Amniotic epithelial cell (primary cell): ENCODE measurements at places on chromosomes 6 and 20.

- DNase-seq, result no peak
These were observed 7.7 kb downstream of the TTBK1 start for GRCh38 chr6:43250992-43251373.

GRCh38 chr6:142440600-142441293 lies 138.9 kb downstream of the ADGRG6 start:
- DNase-seq, result no peak

- peak; percentile 48 for DNase-seq
These were observed 88.6 kb downstream of the MCHR2 start for GRCh38 chr6:99905209-99906106.

DNA sequence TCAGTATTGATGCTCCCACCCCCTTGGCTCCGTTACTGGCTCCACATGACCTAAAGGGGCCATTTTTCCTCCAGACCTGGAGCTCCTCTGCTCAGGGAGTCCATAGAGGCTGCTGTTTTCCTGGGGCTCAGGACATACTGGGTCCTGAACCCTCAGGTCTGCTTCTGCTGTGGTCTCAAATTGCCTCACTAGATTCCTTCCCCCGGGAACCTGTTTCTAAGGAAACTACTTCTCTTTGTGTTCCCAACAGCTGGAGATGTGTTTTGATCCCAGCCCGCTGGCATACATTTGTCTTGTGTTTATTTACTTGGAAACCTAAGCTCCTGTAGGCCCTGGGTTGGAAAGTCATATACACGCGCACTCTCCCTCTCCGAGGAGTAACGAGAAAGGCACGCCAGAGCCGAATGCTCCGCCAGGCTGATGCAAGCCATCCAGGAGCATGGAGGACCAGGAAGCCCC lies 222.8 kb downstream of the UST start:
- peak; percentile 56 for DNase-seq

DNA sequence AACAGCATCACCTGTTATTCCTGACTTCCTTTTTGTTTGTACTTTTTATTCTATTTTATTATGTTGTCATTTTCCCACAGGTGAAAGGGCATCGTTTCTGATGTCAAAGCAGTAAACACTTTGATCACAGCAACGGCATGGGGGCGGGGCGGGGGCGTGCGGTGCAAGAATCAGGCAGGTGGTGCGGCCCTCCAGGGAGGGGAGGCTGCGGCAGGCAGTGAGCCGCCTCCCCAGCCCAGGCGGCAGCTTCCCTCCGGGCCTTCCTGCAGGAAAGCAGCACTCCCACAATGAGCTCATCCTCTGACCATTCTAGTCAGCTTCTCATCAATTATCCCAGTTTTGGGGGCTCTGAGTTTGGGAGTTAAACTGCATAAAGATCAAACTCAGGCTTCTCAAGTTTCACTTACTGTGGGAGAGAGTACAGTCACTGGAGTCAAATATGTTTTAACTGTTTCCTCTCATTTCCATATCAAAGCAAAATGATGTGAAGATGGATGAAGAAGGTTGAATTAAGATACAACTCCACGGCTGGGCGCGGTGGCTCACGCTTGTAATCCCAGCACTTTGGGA lies 608.4 kb upstream of the AGPAT4 start:
- no peak for DNase-seq

- no peak for DNase-seq
These were observed 11.9 kb downstream of the PYGB start for GRCh38 chr20:25259788-25260254.

GRCh38 chr20:13220904-13221297 lies at the start of gene ISM1:
Gene ISM1 (plus strand): TSS chr20:13221274. CDS start chr20:13221777, 503 bp downstream.
- DNase-seq, result no peak

GRCh38 chr20:61331543-61331942 lies 79.5 kb downstream of the CDH4 start:
- no peak for DNase-seq

DNA sequence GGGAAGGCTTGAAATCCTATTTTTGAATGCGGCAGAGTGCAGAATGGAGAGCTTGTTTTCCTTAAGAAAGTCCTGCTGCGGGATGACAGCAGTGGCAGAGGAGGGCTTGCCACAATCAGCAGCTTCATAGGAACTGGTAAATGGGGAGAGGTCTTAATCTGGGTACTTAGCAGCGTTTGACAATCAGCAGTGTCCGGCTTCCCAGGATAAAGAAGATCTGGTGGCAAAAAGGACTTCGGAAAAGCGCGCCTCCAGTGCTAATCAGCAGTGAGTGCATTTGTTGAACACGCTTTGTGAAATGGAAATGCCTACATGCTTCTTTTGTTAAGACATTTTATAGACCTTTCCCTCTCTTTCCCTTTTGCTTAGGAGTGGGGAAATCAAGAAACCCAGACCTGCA lies 735.7 kb downstream of the QKI start:
- no peak for DNase-seq

- DNase-seq, result no peak
These were observed 2.4 kb downstream of the COL20A1 start for GRCh38 chr20:63295422-63295821.

DNA sequence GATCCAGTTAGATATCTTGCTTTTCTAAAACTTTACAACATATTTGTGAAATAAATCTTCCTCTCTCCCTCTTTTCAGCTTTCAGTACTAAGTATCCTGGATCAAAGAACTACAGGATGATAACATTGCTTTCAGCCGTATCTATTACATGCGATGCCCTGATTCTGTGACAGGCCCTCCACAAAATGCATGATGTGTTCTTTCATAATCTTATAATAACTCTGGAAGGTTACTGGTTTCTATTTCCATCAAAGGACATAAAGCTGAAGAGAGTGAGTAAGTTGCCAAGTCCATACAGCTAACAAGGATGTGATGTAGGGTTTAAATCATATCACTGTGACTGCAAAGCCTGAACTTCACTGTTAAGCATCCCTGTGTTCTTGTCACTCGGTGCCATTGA lies 62.9 kb upstream of the ADGRG6 start:
- peak; percentile 21 for DNase-seq

- DNase-seq, result no peak
These were observed 29.1 kb upstream of the TULP1 start for GRCh38 chr6:35541836-35542235.
